ENCODE measurements at places on chromosomes 12 and 14.

DNA sequence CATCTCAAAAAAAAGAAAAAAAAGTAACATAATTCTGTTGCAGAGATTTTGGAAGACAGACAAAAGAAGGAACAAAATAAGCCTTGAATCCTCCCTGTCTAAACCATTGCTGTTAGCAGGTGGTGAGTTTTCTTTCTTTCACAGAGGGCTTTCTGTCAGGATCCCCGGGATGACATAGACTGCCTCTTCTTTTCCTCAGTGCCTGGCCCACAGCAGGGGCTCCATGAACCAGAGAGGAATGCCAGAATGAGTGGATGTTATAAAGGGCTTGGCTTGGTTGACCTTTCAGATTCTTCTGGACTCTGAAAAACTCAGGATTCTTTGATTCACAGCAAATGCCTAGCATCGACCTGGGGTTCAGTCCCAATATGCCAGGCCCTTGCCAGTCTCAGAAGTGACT lies 45.8 kb upstream of the CORO1C start:
- DNase-seq, result no peak

DNA sequence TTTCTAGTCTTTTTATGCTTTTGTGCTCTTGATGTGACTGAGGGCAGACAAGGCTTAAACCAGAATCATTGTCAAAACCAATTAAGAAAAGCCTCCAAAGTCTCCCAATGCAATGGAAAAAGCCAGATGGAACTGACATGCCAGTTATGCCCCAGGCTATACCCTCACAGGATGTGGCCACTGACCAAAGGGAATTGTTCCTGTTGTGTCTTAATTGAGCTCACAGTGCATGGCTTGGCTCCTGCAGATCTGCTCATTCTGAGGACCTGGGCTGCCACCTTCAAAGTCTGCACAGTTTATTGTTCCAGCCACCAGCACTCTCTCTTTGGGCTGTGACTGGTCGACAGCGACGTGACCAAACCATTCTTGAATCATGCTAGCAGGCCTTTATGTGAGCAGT lies 17.1 kb upstream of the BICD1 start:
- no peak for DNase-seq

- no peak for DNase-seq
These were observed 9.2 kb downstream of the GLIPR1 start for GRCh38 chr12:75489613-75490210.

DNA sequence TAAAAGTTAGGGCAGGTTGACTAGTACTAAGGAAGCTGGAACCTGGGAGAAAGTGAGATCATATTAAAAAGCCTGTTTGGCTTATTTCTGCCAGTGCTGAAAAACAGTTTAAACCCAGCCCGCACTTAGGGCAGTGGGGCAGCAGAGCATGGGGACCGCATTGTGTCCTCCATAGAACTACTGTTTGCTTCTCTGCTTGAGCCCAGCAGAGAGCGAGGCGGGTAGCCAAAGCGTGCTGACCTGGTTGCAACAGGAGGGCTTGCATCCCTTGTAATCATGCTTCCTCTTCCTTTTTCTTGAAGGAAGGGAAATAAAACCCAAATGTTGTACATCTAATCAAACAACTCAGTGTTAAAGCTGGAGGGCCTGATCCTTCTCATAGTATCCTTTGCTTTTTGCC lies 82.5 kb upstream of the HOXC13 start:
- DNase-seq, result no peak

- DNase-seq, result no peak
These were observed 802.6 kb downstream of the DIO2 start for GRCh38 chr14:79408696-79409095.

DNA sequence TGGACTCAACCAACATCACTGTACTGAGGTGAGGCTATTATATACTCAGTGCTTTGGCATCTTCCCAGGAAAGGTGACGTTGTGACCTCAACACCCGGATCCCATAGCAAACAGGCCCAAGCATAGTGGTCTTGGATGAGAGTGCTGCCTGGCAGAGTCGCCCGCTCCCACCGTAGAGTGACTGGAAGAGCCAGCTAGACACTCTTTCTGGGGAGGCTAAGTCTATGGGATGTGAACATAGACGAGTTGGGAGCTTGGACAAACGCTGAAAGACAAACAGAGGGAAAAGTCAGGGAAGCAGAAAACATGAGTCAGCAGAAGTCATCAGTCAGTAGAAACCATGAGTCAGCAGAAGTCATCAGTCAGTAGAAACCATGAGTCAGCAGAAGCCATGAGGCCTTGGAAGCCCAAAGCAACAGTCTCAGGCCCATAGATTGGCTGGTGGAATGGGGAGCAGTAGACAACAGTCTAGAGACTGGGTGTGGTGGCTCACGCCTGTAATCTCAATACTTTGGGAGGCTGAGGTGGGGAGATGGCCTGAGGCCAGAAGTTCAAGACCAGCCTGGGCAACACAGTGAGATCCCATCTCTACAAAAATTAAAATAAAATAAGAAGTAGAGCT lies 66.4 kb upstream of the MAP1LC3B2 start:
- no peak for DNase-seq

DNA sequence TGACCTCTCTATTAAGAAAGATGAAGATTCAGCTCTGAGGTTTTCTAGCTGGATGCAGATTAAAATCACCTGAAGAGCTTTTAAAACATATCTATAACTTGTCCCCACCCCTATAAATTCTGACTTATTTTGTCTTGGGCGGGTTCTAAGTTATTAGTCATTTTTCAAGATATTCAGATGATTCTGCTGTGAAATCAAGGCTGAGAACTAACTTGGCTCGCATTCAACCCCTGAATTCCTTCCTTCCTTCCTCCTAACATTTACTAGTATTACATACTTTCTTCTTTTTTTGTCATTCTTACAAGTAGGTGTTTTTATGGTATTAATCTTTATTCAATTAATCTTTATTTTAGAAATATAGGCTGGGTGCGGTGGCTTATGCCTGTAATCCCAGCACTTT lies 55.4 kb downstream of the SSPN start:
- DNase-seq, result no peak

DNA sequence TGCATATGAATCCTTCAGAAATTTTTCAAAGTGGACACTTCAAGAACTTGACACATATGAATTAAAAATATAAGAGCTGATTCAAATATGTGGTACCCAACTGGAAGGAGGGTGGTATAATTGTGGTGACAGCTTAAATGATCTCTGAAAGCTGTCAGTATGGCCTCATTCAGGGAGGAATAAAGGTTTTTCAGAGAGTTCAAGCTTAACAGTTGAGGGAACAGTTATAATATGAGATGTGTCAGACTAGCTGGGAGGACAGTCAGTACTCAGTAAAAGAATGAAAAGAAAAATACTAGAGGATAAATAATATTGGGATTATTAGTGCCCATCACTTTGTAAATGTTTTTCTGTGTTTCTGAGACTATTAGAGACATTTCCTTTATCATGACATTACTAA lies 277.5 kb downstream of the RASSF9 start:
- no peak for DNase-seq

GRCh38 chr12:95547522-95548055 lies 3.7 kb downstream of the USP44 start:
- DNase-seq, result no peak

- no peak for DNase-seq
These were observed 50.5 kb upstream of the ERGIC2 start for GRCh38 chr12:29431513-29431912.

DNA sequence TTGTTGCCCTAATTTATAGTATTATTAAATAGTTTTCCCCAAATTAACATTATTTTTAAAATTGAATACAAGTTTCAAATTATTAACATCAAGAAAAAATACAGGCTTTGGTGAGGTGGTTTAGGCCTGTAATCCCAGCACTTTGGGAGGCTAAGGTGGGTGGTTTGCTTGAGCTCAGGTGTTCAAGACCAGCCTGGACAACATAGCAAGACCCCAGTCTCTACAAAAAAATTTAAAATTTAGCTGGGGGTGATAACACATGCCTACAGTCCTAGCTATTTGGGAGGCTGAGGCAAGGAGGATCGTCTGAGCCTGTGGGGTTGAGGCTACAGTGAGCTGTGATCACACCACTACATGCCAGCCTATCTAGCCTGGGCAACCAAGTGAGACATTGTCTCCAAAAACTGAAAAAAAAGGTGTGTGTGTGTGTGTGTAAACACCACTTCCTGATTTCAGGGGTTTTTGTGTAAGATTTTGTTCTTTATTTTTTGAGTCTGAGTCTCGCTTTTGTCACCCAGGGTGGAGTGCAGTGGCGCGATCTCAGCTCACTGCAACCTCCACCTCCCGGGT lies 3.9 kb upstream of the DNAL1 start:
- no peak for DNase-seq

- no peak for DNase-seq
These were observed 15.9 kb downstream of the TAOK3 start for GRCh38 chr12:118356809-118357256.

GRCh38 chr14:75489480-75489837 lies 32.8 kb upstream of the BATF start:
- no peak for DNase-seq

DNA sequence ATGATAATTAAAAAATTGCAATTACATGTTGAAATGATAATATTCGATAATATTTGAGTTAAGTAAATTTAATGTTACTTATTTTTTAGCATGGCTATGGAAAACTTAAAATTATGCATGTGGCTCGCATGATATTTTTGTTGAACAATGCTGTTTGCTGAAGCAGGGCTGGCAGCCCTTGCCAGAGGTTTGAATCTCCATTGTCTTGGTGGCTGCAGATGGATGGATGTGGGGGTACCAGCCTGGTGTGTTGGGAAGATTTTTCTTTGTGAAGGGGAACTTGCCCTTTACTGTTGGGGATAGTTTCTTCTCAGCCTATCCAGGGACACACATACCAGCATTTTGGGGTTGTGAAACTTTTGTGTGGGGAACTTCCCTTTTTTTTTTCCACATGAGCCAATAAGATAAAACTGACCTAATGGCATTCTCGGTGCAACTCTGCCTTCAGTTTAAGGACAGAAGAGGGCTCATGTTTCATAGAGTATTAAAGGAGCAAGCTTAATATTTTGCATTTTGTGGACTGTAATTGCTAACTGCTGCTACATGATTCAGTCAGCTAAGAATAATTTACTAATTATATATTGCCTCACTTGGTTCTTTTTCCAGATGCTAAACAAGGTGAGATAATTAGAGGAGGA lies 8.8 kb downstream of the RASSF3 start:
- no peak for DNase-seq

DNA sequence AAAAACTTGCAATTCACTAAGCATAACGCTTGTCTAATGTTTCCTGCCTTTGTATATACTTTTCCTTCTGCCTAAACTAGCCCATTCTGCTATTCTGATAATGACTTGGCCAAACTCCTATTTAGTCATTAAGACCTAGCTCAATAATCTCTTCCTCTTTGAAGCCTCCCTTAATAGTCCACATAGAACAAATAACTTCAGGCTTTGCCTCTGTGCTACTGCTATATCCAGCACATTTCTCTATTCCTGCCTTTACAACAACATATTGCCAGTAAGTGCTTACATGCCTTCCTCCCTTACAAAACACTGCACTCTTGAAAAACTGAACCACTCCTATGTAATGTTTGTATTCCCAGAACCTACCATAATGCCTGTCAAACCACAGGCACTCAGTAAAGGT lies 13.8 kb downstream of the PRICKLE1 start:
- DNase-seq, result no peak

Data from stimulated activated CD4-positive, alpha-beta T cell treated with anti-CD3 and anti-CD28 coated beads, Interleukin-4, amount 100 ng/mL, for 4 hours (primary cell).